ENCODE measurements at places on chromosomes 11 and 22.

GRCh38 chr11:67588136-67588503 lies 4.5 kb downstream of the GSTP1 start:
- no peaks in the 10 kb centered on the region for H3K36me3 ChIP-seq
- peaks cover 7% of the 10 kb centered on the region for H3K4me1 ChIP-seq
- H3K27ac ChIP-seq: no peak overlapping the region
- H3K4me3 ChIP-seq: no peak overlapping the region

DNA sequence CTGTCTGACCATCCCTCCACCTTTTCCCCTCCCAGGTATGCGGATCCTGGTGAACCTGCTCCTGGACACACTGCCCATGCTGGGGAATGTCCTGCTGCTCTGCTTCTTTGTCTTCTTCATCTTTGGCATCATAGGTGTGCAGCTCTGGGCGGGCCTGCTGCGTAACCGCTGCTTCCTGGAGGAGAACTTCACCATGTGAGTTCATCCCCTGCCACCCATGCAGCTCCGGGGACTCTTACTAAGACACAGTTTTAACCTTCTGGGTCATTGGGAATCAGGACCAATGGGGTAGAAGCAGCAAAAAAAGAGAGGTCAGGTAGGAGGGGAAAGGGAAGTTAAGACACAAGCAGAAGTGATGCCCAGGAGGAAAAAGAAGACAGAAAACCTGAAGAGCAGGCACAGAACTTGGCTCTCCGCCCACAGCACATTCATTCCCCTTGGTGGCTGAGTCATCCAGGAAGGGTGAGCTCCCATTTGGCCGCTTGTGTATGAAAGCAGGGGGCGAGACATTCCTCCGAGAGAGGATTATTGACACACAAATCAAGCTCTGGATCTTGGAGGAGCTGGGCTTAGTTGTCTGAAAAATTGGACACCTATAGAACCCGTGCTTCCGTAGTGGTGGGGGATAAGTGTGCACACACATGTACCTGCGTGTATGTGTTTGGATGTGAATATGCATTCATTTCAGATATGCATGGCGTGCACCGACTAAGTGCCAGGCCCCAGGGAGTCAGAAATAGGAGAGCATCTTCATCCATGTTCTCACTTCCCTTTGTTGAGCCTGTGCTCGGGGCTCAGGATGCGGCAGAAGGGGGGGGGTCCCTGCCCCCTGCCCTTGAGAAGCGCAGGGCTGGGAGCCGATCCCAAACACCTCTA lies 64.2 kb downstream of the CACNA1I start:
- H3K27me3 ChIP-seq: no peaks in the 10 kb centered on the region
- no peak overlapping the region for H3K4me3 ChIP-seq
- no peak overlapping the region for H3K27ac ChIP-seq
- H3K36me3 ChIP-seq: no peaks in the 10 kb centered on the region
- H3K4me1 ChIP-seq: no peaks in the 10 kb centered on the region
- DNase-seq: no peak

- no peaks in the 10 kb centered on the region for H3K27me3 ChIP-seq
- no peaks in the 10 kb centered on the region for H3K4me1 ChIP-seq
- DNase-seq: no peak
- H3K27ac ChIP-seq: no peak overlapping the region
- no peak overlapping the region for H3K4me3 ChIP-seq
Observed at GRCh38 chr22:47421846-47422245, 659.4 kb downstream of the TBC1D22A start.

- no peaks in the 10 kb centered on the region for H3K27me3 ChIP-seq
- no peak for DNase-seq
- no peaks in the 10 kb centered on the region for H3K4me1 ChIP-seq
Observed at GRCh38 chr11:131985846-131986301, 615.5 kb downstream of the NTM start.

DNA sequence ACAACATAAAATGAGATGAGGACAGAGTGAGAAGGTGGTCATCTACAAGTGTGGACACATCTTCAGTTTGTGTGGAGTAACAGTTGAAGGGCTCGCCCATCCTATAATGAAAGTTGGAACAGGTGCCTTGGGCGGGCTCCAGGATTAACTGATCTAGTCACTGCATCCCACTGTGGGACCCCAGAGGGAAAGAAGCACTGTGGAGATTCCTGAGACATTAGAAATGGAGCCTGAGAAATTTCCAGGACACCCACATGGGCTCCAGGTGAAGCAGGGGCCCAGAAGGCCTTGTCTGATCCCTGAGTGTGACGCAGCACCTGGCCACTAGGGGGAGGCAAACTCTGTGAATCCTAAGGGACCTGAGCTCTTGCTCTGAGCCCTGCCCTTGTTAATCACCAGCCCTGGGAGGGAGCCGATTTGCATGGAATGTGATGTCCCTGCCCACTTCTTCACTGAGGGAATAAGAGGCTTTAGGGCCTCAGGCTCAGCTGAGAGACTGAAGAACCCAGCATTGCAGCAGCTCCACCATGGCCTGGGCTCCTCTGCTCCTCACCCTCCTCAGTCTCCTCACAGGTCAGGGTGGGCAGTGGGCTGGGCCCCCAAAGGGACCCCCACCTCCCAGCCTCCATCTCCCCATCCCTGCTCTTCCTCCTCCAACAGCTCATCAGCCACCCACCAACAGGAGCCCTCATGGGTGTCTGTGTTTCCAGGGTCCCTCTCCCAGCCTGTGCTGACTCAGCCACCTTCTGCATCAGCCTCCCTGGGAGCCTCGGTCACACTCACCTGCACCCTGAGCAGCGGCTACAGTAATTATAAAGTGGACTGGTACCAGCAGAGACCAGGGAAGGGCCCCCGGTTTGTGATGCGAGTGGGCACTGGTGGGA lies 98.4 kb downstream of the VPREB1 start:
- H3K36me3 ChIP-seq: no peaks in the 10 kb centered on the region
- H3K4me3 ChIP-seq: no peak overlapping the region
- peaks cover 4% of the 10 kb centered on the region for H3K27me3 ChIP-seq
- DNase-seq: peak; percentile 29
- H3K4me1 ChIP-seq: no peaks in the 10 kb centered on the region

GRCh38 chr22:42883121-42883520 lies 26.0 kb upstream of the ARFGAP3 start:
- no peaks in the 10 kb centered on the region for H3K27me3 ChIP-seq
- no peak overlapping the region for H3K4me3 ChIP-seq
- H3K27ac ChIP-seq: no peak overlapping the region
- no peak for DNase-seq
- no peaks in the 10 kb centered on the region for H3K4me1 ChIP-seq
- peaks cover 60% of the 10 kb centered on the region for H3K36me3 ChIP-seq

GRCh38 chr22:24486501-24486921 lies 8.6 kb upstream of the UPB1 start:
- H3K36me3 ChIP-seq: no peaks in the 10 kb centered on the region
- H3K4me1 ChIP-seq: no peaks in the 10 kb centered on the region
- no peak overlapping the region for H3K4me3 ChIP-seq
- DNase-seq: no peak
- no peaks in the 10 kb centered on the region for H3K27me3 ChIP-seq

DNA sequence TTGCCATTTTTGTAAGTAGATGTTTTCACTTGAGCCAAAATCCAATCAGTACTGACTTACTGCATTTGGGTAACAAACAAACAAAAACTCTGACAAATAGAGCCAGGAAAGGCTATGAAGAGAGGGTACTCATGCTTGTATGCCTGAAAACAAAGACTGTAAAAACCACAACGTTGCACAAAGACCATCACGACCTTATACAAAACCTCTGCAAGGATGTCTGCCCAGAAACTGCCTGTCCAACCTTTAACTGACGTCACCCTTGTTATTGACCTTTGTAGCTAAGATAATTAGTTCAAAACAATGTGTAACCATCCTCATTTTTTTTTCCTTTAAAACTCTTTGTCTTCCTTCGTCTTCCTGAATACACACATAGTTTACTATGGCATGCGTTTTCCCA lies 804 bp upstream of the CREBZF start:
- DNase-seq: no peak
- no peaks in the 10 kb centered on the region for H3K36me3 ChIP-seq
- H3K27ac ChIP-seq: peak overlapping the region; percentile 97
- H3K4me1 ChIP-seq: peaks cover 12% of the 10 kb centered on the region

GRCh38 chr11:68936676-68937620 lies 33.3 kb downstream of the IGHMBP2 start:
- no peak overlapping the region for H3K4me3 ChIP-seq
- H3K4me1 ChIP-seq: no peaks in the 10 kb centered on the region
- no peaks in the 10 kb centered on the region for H3K27me3 ChIP-seq
- H3K36me3 ChIP-seq: peaks cover 58% of the 10 kb centered on the region
- no peak for DNase-seq

GRCh38 chr11:84963240-84963639 lies 663.9 kb downstream of the DLG2 start:
- no peaks in the 10 kb centered on the region for H3K4me1 ChIP-seq
- no peak for DNase-seq
- H3K36me3 ChIP-seq: no peaks in the 10 kb centered on the region
- H3K4me3 ChIP-seq: no peak overlapping the region
- H3K27me3 ChIP-seq: no peaks in the 10 kb centered on the region
- H3K27ac ChIP-seq: no peak overlapping the region

GRCh38 chr11:105829084-105829483 lies 193.0 kb downstream of the MSANTD4 start:
- no peak overlapping the region for H3K4me3 ChIP-seq
- H3K36me3 ChIP-seq: no peaks in the 10 kb centered on the region
- H3K27ac ChIP-seq: no peak overlapping the region
- no peaks in the 10 kb centered on the region for H3K4me1 ChIP-seq
- no peak for DNase-seq

DNA sequence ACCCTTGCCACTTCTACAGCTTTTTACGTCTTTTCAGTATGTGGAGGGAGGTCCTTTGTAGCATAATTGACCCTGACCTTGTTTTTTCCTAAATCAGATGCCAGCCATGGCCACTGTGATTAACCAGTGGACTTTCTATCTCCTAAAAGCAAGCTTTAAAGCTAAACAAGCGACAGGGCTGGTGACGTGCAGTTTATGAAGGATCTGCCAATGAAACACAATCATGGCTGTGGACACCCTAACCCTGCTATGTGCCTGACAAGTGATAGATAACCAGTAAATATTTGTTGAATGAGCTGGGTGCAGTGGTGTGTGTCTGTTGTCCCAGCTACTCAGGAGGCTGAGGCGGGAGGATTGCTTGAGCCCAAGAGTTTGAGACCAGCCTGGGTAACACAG lies 64.2 kb downstream of the LIF start:
- H3K36me3 ChIP-seq: no peaks in the 10 kb centered on the region
- no peaks in the 10 kb centered on the region for H3K27me3 ChIP-seq
- H3K4me1 ChIP-seq: peaks cover 15% of the 10 kb centered on the region
- H3K27ac ChIP-seq: no peak overlapping the region
- H3K4me3 ChIP-seq: no peak overlapping the region
- no peak for DNase-seq

DNA sequence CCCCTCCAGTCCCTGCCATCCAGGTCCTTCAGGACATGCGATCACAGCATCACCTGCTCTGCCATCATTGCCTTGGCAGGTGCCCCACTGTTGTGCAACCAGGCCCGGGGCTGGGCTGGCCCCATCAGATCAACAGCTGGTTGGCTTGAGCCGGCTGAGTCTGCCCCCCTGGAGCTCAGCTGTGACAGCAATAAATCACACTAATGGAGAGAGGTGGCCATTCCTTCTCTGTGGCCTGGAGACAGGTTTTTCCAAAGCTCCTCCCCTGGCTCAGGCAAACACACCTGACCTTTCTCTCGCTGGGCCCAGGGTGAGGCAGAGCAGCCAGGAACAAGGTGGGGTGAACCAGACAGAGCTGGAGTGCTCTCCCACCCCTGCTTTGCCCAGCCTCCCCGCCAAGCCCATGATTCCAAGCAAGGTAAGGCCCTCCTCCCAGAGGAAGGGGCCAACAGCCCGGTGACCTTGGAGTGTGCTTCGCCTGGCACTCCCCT lies 8.9 kb upstream of the FXYD2 start:
- peaks cover 12% of the 10 kb centered on the region for H3K4me1 ChIP-seq
- no peak overlapping the region for H3K27ac ChIP-seq
- H3K27me3 ChIP-seq: no peaks in the 10 kb centered on the region
- no peaks in the 10 kb centered on the region for H3K36me3 ChIP-seq
- DNase-seq: no peak

GRCh38 chr11:75155570-75156422 lies 4.9 kb downstream of the SLCO2B1 start:
- no peaks in the 10 kb centered on the region for H3K4me1 ChIP-seq
- H3K4me3 ChIP-seq: no peak overlapping the region
- no peak overlapping the region for H3K27ac ChIP-seq
- H3K27me3 ChIP-seq: no peaks in the 10 kb centered on the region
- no peaks in the 10 kb centered on the region for H3K36me3 ChIP-seq
- no peak for DNase-seq

- no peak overlapping the region for H3K27ac ChIP-seq
- no peak overlapping the region for H3K4me3 ChIP-seq
- no peaks in the 10 kb centered on the region for H3K36me3 ChIP-seq
- DNase-seq: no peak
- no peaks in the 10 kb centered on the region for H3K27me3 ChIP-seq
Observed at GRCh38 chr22:46596032-46596441, 24.1 kb upstream of the GRAMD4 start.

GRCh38 chr11:14029971-14030920 lies 67.7 kb downstream of the SPON1 start:
- no peaks in the 10 kb centered on the region for H3K27me3 ChIP-seq
- no peak overlapping the region for H3K27ac ChIP-seq
- H3K4me3 ChIP-seq: no peak overlapping the region

DNA sequence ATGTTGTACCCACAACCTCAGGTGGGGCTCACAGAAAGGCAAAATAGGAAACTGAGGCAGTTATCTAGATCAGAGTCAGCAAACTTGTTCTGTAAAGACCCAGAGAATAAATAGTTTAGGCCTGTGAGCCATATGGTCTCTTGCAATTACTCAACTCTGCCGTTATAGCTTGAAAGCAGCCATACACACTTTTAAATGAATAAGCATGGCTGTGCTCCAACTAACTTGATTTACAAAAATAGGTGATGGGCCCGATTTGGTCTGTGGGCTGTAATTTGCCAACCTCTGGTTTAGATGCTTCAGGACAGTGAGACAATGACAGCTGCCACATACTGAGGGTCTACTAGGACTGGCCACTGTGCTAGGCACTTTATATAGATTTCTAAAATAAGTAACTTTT lies 198.8 kb upstream of the NARS2 start:
- no peaks in the 10 kb centered on the region for H3K4me1 ChIP-seq
- no peak overlapping the region for H3K4me3 ChIP-seq
- H3K27me3 ChIP-seq: no peaks in the 10 kb centered on the region
- no peak overlapping the region for H3K27ac ChIP-seq

GRCh38 chr11:113085446-113085845 lies 124.2 kb downstream of the NCAM1 start:
- DNase-seq: no peak
- no peaks in the 10 kb centered on the region for H3K27me3 ChIP-seq
- no peaks in the 10 kb centered on the region for H3K36me3 ChIP-seq
- no peak overlapping the region for H3K27ac ChIP-seq

- H3K27me3 ChIP-seq: no peaks in the 10 kb centered on the region
- no peak overlapping the region for H3K4me3 ChIP-seq
- no peaks in the 10 kb centered on the region for H3K36me3 ChIP-seq
Observed at GRCh38 chr11:121699801-121700200, 247.0 kb upstream of the SORL1-AS1 start.

- H3K4me3 ChIP-seq: no peak overlapping the region
- no peaks in the 10 kb centered on the region for H3K4me1 ChIP-seq
- DNase-seq: no peak
- H3K36me3 ChIP-seq: no peaks in the 10 kb centered on the region
Observed at GRCh38 chr11:1070594-1071462, 3.8 kb upstream of the MUC2 start.

GRCh38 chr11:12123799-12124198 lies 13.4 kb downstream of the MICAL2 start:
- H3K36me3 ChIP-seq: no peaks in the 10 kb centered on the region
- DNase-seq: no peak
- no peak overlapping the region for H3K27ac ChIP-seq
- no peaks in the 10 kb centered on the region for H3K4me1 ChIP-seq
- H3K4me3 ChIP-seq: no peak overlapping the region
- H3K27me3 ChIP-seq: no peaks in the 10 kb centered on the region

All from effector memory CD4-positive, alpha-beta T cell (primary cell).